ENCODE measurements at places on chromosomes 4 and X.
A peak's percentile ranks its signal among the peaks of the same experiment; 100 is the strongest.

- no peak for DNase-seq
Measured at GRCh38 chr4:124879195-124879594, 166.7 kb upstream of the ANKRD50 start.

GRCh38 chrX:123771449-123772064 is 38.7 kb upstream of the THOC2 start:
- no peak for DNase-seq

DNA sequence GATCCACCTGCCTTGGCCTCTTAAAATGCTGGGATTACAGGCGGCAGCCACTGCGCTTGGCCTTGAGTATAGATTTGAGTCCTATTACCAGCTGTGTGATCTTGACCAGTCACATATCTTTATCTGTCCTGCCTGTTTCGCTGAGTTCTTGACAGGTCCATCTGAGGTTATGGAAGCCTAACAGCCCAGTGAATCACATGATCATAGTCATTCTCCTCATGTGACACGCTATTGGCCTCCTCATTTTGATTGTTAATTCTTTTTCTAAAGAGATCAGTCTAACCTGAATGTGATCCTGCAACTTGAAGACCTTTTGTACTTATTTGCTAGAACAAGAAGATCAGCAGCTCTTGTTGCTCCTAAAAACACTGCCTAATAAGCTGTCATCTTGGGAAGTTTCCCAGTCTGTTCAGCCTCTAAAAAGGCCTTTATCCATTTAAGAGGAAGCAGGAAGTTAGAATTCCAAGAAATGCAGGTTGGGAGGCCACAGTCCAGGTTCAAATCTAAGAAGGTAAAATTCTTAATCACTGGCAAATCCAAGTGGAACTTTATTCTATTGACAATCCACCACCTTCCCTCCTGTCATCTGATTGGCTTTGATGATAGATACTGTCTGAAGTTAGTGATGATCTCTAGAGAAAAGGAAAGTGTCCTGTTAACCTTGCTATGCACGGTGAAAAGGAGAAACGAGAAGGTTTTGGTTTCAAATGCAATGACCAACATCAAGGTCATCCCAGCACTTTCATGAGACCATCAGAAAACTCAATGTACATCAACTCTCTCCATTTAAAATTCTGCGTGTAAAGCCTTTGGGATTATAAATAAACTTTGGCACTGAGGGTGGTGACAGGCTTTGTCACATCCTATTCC is 86.9 kb downstream of the CHRNA9 start:
- DNase-seq, result no peak

GRCh38 chr4:8651661-8652180 is 59.2 kb downstream of the CPZ start:
- DNase-seq, result no peak

DNA sequence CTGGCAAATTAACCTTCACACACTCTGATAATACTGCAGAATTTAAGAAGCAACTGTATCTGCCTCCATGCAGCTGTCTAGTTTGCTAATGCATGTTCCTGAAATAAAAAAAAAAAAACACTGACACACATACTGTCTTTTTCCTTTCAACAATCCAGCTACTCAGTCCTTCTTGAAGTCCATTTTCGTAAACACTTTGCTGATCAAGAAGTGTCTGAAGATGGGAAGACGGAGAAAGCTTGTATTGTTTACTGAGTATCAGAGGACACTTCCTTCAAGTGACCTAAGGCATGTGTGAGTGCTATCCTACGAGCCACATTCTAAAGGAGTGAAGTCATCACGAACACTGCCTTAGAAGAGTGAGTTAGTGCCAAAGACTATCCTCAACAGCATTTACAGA is 82.6 kb downstream of the LUZP4 start:
- DNase-seq, result no peak

GRCh38 chrX:10101269-10101668 is 55.5 kb upstream of the CLCN4 start:
- DNase-seq, result peak; percentile 74

All from HuH-7.5 (cell line).